Prostate gland (tissue), 2 donors: ENCODE measurements at places on chromosomes 7 and 10. TPM values are rescaled to one million over a fixed set of nuclear protein-coding genes. Genes with fewer than 3 reads are reported as not detected.

DNA sequence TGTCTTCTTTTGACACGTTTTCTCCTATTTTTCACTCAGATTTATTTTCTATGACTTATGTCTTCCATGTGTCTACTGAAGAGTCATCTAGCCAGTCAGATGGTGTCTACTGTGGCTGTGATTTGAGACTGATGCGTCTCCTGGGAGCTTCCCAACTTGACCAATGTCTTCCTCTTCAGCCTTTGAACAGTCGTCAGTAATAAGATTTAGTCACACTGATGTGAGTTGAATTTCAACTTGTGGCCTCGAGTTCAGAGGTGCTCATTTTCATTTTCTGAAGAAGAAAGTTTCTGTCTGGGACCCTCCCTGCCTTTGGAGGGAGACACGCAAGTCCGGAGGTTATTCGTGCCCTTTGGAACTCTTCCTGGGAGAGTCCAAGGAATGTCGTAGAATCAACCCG, 221.9 kb upstream of the INHBA start:
- DNase-seq: no peak

DNA sequence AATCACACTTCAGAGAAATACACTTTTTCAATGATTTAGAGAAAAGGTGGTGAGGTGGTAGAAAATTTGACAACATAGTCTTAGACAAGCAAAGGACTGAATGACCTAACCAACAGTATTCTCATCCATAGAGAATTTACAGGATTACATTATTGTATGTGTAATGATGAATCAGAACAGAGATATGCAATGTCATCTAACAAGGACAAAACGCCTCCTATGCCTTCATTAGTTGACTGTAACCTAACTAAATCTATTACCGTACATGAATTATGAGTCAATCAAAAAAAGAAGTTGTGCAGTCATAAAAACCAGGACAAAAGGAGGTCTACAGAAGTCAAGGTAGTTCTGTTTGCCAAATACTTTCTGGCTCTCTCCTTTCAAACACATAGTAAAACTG, 66.5 kb downstream of the RAB11FIP2 start:
- DNase-seq: no peak

DNA sequence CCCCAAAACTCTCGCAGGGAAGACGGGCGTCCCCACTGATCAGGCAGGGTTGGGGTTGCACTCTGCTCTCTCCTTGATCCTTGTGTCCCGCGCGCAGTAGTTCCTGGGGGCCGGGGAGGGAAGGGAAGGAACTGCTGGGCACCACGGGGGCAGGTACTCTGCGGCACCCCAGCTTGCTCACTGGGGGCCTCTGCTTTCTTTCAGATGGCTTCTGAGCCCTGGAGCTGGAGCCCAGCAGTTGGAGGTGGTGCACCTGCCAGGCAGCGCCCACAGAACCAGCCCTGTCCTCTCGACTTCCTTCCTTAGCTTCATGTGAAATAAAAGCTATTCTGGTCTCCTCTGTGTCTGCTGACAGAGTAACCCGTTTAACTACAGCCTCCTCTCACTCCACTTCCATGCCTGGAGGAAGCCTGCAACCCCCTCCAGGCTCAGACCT, 12.2 kb downstream of the PLAC9 start:
- no peak for DNase-seq

- no peak for DNase-seq
Observed at GRCh38 chr10:34710391-34710751, 104.7 kb downstream of the PARD3 start.

Gene C10orf67
- not detected for total RNA-seq

DNA sequence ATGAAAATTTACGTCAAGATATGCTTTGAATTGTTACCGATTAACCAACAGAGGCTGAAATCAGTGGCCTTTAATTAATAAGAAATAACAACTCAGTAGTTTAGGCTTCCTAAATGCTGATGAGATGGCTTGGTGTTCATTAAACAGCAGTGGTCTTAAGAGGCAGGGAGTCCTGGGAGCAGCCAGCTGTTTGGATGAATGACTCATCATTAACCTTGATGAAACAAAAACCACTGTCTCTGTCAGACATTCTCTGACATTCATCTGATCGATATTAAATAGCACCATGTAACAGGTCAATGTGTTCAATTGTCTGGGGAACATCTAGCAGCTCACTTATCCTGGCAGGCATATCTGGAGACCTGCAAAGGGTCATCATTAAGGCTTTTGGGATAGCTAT, 234.2 kb upstream of the LRRN3 start:
- no peak for DNase-seq

Gene PON1
- total RNA-seq: 0.87 TPM

- no peak for DNase-seq
Observed at GRCh38 chr10:48778193-48778857, 93.7 kb downstream of the WDFY4 start.

DNA sequence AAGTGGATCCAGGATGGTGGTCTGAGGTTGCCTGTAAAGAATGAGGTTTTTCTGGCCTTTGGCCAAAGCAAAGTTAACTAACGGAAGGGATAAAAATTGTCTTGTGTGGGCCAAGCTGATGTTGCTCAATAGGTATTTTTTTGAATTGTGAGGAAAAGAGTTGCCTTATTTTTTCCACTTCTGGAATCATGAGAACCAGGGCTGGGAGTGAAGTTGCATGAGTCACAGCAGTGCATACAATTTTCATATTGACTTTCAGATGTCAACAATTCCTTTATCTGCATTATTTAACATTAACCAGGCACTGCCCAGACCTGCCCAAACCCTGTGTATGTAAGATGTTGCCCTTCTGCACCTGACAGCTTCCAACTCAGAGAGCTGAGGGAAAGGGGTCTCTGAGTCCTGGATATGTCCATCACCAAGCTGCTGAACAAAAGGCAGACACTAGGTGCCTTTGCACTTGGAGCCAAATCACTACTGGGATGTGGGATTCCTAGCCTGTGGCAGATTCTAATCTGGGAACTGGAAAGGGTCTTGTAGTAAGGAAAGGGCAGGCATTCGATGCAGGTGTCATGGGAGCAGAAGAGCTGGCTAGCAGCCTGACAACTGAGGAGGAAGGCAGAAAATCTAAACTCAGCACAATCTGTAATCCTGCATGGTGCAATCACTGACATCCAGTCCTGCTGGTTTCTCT, 52.3 kb upstream of the SLC35B4 start:
- DNase-seq: peak; percentile 49

DNA sequence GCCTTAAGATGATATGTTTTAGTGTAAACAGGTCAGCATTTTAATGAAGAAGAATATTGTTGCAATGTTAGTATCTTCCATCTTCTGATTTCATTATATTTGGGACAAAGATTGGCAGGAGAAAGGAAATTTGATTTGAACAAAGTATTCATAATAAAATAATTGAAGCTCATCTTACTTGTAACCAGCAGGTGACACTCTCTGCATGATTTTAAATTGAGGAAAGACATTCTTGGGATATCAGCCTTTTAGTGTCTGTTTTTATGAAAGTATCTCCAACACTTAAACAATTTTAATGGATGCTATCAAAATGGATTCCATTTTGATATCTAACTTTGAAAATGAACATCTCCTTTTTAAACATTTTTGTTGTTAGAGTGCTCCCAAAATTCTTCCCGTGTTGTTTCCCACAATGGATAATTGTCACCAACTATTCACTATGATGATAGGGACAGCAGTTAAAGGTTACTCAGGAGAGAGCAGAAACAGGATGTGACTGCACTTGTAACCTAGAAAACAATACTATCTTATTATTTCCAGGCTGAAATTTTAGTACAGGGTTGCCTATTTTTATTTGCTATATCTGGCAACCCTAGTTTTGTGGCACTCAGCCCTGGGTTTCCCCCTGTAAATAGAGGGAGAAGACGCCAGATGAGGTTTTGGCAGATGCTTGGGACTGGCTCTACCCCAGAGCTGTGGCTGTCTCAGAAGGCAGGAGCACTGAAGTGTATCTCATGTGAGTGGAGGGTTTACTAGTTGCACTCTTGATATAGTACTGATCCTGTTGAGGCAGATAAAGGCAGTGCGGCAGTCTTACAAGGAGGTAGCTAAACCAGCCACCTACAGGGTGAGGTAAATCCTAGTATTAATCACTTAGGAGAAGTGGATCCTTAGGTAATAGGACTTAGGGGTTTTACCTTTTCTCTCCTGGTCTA, 31.0 kb upstream of the ABCB4 start:
- DNase-seq: no peak

GRCh38 chr10:112393341-112393740, 19.4 kb downstream of the ACSL5 start:
- DNase-seq: no peak

Gene TMEM130
- total RNA-seq: 83.6 TPM

DNA sequence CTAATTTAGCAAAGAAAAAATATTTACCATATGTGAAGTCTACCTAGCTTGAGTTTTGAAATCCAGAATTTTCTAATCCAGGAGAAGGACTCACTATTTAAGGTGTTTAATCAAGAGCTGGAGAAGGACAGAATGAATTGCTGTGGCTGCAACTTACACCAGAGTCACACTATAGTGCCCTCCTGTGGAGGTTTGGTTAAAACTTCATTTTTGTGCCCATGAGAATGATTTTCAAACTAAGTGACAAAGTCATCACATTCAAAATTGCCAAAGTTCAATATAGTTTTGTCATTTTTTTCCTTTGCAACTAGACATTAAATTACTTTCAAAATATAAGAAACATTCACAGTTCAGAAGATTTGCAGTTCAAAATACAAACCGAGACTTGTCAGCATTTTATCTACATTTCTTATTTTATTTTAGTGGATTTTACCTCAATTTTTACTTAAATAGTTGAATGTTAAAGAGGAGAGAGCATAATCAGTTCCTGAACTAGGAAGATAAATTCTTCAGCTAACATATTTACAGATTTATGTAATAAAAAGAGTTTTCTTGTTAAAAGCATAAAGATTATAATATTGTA, 70.7 kb downstream of the CABCOCO1 start:
- DNase-seq: peak; percentile 51

GRCh38 chr7:107384025-107384424, 85.8 kb upstream of the GPR22 start:
- no peak for DNase-seq

GRCh38 chr7:138735399-138735798, 34.2 kb upstream of the SVOPL start:
- no peak for DNase-seq

Gene ITIH2
- not detected for total RNA-seq

Gene WNT8B
- total RNA-seq: 0.40 TPM

Gene KLF14
- not detected for total RNA-seq

DNA sequence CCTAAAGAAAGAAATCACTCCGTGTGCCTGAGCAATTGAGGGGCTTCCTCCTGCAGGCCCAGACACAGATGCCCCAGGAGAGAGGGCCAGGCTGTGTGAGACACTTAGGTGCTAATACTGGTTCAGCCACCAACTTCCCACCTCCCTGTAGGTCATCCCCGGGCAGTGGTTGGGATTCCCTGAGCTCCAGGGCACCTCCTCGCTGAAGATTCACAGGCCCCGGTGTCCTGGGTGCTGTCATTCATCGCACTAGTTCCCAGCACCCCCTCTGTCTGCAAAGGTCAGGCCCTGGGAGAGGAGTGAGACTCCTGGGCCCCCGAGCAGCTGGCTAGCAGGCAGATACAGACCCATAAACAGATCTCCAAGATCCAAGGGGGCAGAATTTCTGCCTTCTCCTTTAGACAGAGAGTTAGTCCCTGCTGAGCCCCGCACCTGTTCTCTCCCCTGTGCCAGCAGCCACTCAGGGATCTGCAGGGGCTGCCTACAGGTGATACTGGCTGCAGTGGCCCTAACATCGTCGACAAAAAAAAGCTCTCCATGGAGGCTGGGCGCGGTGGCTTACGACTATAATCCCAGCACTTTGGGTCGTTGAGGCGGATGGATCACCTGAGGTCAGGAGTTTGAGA, 38.2 kb upstream of the GTF2I start:
- no peak for DNase-seq

GRCh38 chr7:118511146-118511545, 286.6 kb downstream of the ANKRD7 start:
- no peak for DNase-seq

Gene ABCB4
- 1.1 TPM for total RNA-seq

Gene GRID2IP
- 0.73 TPM for total RNA-seq

Gene CYP3A5
- total RNA-seq: 80.5 TPM

DNA sequence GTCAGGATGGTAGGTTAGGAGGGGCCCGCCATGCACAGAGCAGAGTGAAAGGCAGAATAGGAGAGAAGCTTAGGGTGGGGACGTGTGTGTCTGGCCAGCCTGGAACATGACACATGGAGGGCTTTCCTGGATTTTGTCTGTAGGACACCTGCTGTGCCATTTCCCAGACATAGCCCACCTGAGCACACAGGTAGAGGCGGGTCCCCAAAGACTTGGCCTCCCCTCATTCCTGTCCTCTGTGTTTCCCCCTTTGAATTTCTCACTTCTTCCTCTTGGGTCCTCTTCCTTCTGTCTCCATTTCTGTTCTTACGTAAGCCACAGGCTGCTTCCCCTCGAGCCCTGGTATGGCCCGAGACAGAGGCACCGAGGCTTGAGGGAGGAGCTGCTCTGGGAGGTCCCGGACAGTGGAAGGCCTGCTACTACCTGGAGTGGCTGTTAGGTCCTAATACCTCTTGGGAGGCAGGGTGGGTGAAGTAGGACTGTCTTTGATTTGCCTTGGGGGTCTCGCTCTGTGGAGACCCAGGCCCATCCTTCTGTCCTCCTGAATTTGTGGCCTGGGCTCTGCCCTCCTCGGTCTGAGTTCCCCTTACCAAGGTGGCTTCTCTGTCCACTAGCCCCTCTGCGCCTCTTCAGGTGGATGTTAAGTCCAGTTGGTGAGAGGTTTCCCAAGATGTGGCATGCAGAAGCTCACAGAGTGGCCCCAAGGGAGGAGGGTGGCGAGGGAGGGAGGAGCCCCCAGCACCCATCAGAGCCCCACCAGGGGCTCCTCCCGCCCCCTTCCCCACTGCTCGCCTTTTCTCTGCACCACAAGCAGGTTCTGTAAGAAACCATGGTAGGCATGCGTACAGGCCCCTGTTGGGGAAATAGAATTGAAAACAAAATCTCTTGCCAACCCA, 5.5 kb downstream of the ZNF775 start:
- DNase-seq: no peak

DNA sequence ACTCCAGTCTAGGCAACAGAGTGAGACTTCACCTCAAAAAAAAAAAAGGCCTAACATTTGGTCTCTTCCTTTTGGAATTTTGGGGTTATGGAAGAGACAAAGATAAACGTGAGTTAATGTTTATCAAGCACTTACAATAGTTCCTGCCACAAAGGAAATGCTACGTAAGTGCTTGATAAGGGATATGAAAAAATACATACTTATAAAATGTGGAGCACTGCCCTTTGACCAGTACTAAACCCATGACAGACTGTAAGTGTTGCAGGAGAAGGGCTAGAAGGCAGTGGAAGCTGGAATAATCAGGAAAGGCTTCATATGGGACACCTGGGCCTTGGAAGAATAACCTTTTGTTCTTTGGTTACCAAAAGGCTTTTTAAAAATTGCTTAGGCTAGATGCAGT, 25.5 kb downstream of the TMEM248 start:
- no peak for DNase-seq

Gene TRIM50
- not detected for total RNA-seq

DNA sequence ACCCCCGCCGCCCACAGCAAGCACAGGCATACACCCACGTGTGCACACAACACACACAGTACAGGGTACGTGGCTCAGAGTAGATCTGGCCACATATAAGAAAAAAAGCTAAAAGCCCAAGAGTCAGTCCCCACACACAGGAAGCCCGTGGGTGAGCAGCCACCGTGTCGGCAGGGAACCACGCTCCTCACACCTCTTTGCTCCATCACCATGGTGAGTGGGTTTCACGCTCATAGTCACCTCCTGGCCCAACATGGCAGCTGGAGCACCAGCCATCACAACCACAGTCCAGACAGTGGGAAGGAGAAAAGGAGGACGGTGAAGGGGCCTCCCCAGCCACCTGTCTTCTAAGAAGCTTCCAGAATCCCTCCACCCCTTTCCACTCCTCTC, 76.0 kb upstream of the PDGFA start:
- DNase-seq: no peak
